KG1 (cell line): ENCODE measurements at places on chromosomes 3 and 15.
A peak's percentile ranks its signal among the peaks of the same experiment; 100 is the strongest.

DNA sequence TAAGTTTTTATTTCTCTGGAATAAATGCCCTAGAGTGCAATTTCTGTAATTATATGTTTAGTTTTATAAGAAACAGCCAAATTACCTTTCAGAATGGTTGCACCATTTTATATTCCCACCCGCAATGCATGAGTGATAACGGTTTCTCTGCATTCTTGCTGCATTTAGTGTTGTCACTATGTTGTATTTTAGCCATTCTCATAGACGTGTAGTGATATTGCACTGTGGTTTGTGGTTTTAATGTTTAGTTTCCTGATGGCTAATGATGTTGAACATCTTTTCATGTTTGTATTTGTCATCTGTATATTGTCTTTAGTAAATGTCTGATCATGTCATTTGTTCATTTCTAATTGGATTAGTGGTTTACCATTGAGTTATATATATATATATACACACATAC, 73.0 kb upstream of the GOLIM4 start:
- no peak for DNase-seq

DNA sequence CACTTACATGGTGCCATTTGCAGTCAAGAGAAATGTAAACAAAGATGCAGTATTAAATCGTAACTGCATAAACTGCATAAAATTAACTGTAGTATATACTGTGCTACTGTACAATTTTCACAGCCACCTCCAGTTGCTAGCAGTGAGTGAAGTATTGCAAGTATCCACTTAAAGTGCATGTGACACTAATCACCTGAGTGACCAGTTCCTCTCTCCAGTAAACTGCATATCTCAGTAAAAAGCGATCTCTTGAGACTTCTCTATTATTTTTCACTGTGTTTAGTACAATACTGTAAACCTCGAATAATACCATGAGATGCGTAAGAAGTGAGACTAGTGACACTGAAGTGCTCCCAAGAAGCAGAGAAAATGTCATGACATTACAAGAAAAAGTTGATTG, 111.7 kb upstream of the PLXND1 start:
- DNase-seq = no peak

- no peak for DNase-seq
Measured at GRCh38 chr3:111890051-111890580, 31.1 kb downstream of the PHLDB2 start.

DNA sequence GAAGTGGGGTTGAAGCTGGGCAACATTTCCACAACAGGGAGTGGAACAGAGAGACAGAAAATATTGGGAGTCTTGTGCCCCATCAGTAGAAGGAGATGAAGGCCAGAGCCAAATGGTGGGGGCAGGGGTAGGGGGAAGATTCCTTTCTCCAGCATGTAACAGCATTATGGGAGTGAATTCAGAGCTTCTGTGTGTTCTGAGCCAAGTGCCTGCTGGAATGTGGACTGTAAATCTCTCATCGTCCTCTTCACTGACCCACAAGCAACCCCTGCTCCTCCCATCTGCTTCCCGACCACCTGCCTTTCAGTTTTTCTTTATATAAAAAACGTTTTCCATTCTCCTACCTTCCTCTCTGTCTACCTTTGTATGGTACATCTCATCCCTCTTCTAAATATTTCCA, 344.2 kb upstream of the TPRG1 start:
- no peak for DNase-seq

- DNase-seq = no peak
Measured at GRCh38 chr3:16182183-16182582, 7.7 kb downstream of the GALNT15 start.

- DNase-seq = no peak
Measured at GRCh38 chr15:81229586-81229985, 32.9 kb downstream of the IL16 start.

DNA sequence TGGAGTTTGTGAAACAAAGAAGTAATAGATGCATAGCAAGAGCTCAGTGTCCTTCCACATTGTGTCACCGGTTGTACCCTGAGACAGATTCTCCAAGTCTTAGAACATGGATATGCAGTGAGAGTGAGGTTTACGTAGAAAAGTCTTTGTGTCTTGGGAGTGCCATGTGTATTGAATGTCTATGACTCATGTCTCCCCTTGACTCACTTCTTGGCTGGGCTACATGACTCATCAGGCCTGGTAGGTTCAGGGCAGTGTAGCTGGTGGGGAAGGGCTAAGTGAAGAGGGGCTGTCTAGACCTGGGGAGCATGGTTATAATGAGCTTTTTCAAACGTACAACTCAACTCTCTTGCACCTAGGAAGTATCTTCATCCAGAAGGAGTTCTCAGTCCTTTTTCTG, 167.4 kb downstream of the GAP43 start:
- DNase-seq = no peak

DNA sequence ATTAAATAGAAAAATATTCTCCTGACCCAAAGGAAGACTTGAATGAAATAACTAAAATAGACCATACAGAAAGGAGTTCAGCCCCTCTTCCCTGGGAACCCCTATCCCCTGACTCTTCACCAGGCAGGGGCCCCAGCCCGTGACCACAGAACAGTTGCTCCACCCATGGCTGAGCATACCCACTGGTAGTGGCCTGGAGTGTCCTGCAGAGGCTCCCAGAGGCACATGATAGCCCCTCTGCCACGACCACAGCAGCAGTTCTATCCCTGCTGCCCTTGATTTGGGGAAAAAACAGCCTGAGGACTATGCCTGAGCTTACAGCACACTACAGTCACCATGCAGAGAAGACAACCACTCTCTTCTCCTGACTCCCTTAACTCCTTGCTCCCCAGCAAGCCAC, 31.8 kb downstream of the TTC14 start:
- DNase-seq = no peak

- peak; percentile 20 for DNase-seq
Measured at GRCh38 chr3:123081718-123082369, 15.0 kb downstream of the PDIA5 start.

GRCh38 chr3:150149651-150150051, 179.0 kb upstream of the PFN2 start:
- DNase-seq = no peak

GRCh38 chr3:57142411-57142723, 22.8 kb downstream of the IL17RD start:
- DNase-seq = no peak

DNA sequence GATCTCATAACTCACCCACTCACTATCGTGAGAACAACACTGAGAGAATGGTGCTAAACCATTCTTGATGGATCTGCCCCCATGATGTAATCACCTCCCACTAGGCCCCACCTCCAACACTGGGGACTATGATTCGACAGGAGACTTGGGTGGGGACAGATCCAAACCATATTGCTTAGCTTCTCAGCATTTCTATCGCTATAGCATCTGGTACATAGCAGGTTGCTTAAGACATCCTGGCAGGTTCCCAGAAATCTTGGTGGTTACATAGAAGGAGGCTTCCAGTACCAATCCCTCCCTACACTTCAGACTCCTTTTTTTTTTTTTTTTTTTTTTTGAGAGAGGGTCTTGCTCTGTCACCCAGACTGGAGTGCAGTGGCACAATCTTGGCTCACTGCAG, 487.8 kb downstream of the EDEM1 start:
- DNase-seq = no peak

- no peak for DNase-seq
Measured at GRCh38 chr3:116821371-116821770, 111.8 kb downstream of the TUSC7 start.

GRCh38 chr3:9231471-9231870, 18.0 kb downstream of the SRGAP3 start:
- DNase-seq = no peak

DNA sequence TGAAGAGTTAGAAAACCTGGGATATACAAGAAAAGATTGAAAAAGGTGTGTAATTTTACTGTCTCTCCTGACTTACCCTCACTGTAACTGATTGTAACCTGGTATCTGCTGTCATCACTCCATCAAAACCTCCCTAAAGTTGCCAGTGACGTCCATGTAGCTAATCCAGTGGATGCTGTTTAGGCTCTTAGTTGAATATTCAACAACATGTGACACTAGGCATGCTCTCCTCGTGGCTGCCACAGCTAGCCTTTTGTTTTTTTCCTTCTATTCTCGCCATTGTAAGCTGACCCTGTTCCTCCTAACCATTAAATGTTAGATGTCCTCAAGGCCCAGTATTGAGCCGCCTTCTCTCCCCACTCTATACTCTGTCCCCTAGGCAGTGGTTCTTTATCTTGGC, 41.6 kb downstream of the GADL1 start:
- DNase-seq = no peak

GRCh38 chr3:72413228-72413627, 435.0 kb downstream of the SHQ1 start:
- no peak for DNase-seq

DNA sequence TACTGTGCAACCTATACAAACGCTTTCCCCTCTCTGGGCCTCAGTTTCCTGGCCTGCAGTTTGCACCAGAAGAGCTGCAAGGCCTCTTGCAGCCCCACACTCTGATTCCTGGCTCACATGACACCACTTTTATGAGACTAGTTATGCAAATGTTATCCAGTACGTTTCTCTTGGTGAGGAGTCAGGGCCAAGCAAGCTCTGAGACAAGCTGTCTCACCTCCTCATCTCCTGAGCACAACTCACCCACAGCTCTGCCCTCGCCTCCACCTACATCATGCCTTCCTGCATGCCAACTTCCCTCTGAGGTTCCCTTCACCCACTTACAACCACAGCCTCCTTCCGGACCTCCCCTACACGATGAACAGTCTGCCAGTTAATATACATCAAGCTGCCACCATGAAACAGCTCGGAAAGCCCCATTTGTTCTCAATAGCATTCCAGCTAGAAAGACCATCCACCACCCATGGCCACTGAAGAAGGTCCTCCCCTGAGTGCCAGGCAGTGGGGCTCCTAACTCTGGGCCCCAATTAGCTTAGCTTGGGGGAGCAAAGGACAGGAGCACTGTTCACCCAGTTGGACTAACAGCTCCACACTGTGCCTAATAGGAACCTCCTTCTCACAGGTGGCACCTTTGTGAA, 25.0 kb downstream of the CRYGS start:
- DNase-seq = no peak

DNA sequence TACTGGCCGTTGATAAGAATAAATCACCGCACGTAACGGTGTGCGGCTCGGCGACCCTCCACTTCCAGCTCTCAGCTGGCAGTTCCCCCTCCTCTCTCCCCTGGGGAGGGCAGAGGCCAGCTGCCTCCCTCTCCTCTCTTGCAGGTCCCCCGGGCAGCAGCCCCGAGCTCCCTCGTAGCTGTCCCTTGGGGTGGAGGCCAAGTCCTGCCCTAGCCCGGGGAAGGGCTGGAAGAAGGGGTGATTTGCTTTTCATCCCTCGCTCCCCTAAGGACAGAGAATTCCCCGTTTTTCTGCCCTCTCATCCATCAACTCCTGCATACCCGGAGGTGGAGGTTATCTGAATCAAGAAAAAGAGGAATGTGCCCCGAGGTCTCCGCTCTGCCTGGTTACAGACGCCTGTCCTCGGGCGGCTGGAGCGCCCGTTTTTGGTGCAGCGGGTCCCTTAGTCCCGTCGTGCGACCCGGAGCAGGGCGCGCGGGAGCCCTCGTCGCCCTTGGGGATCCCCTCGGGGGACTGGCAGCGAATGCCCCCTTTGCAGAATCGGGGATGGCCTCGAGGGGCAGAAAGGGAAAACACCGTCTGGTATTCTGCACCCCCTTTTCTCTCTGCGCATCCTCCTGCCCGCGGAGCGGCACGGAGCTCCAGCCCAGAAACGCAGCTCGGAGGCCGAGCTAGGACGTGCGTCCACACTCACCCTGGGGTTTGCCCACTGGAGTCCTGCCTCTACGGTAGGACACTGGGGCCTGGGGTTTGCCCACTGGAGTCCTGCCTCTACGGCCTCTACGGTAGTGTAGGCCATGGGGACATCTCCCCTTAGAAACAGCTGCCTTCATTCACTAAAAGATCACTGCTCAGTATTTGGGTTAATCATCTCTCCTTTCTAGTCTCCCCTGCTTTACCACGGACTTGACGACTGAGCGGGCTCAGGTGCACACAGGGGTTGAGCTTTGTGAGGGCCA, 2.2 kb downstream of the PTPRG start:
- no peak for DNase-seq

- DNase-seq = no peak
Measured at GRCh38 chr3:138474163-138474562, 39.7 kb downstream of the ESYT3 start.

DNA sequence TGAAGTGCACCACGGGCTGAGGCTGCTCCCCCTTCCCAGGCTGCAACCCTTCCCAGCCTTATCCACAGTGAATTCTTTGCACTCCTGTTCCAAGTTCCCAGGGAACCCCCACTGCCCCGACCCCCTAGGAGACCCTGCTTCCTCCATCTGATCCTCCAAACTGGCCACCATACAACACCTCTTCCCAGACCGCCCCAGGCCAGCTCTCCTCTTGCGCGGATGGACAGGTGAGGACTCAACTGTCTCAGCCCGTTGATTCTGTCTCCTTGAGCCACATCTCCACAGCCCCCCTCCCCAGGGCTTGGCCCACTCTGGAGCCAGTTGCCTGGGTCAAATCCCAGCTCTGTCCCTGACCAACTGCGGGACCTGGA, 21.7 kb downstream of the GRIP2 start:
- DNase-seq = no peak

DNA sequence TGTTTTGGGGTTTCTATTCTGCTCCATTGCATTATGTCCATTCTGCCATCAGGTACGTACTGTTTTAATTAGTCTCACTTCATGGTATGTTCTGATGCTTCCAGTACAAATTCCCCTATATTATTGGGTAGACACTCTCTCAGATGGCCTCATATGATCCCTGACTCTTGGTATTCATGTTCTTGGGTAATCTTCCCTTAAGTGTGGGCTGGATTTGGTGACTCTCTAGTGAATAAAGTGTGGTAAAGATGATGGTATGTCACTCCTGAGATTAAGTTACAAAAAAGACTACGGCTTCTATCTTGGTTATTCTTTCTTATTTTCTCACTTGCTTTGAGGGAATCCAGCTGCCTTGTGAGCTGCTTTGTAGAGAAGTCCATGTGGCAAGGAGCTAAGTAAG, 89.6 kb upstream of the TBC1D5 start:
- no peak for DNase-seq

GRCh38 chr3:144763878-144764454, 792.3 kb downstream of the DIPK2A start:
- no peak for DNase-seq

GRCh38 chr15:69299943-69300588, 1.4 kb downstream of the PAQR5 start:
- DNase-seq = no peak

- no peak for DNase-seq
Measured at GRCh38 chr3:9161811-9162210, 87.6 kb downstream of the SRGAP3 start.

DNA sequence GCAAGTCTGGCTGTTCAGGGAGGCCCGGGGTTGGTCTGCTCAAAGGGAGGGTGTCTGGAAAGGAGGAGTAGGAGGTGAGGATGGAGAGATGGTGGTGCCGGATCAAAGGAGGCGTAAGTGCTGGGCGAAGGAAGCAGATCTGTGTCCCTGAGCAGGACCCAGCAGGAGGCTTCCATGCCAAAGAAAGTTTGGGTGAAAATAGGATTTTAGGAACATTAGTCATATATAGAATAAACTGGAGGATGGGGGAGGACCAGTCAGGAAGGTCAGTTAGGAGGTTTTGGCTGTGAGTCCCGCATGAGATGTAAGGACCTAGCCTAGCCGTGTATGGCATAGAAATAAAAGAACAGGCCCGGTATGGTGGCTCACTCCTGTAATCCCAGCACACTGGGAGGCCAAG, 28.6 kb upstream of the VPS8 start:
- DNase-seq = no peak

GRCh38 chr3:14231145-14231990, 52.8 kb downstream of the LSM3 start:
- no peak for DNase-seq
